ENCODE measurements at places on chromosomes 16 and 17.

- no peak for ATAC-seq
Observed at GRCh38 chr16:28112908-28113307, 49.4 kb upstream of the GSG1L start.

- no peak for ATAC-seq
Observed at GRCh38 chr17:81052199-81052997, 17.4 kb downstream of the BAIAP2 start.

- no peak for ATAC-seq
Observed at GRCh38 chr17:59299400-59300092, 31.9 kb upstream of the YPEL2 start.

- no peak for ATAC-seq
Observed at GRCh38 chr16:67302076-67302475, 22.7 kb downstream of the PLEKHG4 start.

DNA sequence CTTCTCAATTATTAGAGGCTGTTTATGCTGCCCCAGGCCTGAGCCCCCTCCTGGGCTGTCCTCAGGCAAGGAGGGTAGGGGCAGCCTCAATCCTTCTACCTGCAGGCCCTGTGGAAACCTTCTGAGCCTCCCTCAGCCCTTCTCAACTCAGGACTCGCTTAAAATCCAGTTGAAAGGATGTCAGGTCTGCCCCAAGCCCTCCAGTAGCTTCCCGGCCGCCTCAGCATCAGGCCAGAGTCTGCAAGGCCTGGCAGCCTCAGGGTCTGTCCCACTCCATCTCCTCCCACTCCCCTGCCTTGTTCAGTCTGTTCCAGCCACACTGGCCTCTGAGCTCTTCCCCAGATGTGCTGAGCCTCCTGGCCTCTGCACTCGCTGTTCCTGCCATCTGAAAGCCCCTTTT, 52.2 kb downstream of the KATNIP start:
- ATAC-seq = no peak

GRCh38 chr17:72432143-72432621, 311.4 kb downstream of the SOX9 start:
- peak; percentile 22 for ATAC-seq

GRCh38 chr16:46896314-46896968, 12.3 kb downstream of the GPT2 start:
- ATAC-seq = no peak

DNA sequence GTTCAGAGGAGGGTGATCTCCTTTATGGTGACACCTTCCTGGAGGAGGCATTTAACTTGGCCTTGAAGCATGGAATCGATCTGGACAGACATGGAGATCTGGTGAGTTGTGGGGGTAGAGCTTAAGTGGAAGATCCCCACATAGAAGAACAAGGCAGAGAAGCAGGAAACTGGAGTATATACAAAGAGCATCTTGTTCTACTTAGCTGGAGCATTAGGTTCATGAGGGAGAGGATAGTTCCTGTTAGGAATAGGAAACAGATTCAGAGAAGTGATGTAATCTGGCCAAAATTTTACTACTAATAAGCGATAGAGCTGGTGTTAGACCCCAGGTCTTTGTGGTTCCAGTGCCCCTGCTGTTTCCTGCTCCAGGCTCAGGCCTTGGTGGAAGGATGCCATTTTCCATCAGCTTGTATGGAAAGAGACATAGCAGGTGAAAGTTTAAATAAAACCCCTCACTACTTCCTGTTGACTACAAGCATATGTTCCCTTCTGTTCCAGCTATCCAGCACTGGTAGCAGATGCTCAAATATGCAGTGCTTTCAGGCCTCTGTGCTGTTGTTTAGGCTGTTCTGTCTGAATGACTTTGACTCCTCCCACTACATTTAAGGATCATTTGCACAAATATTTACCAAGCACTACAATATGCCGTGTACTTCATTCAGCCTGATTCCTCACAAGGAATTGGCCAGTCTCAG, 9.4 kb downstream of the RPAIN start:
- no peak for ATAC-seq

- ATAC-seq = no peak
Observed at GRCh38 chr17:62999736-63000135, 33.7 kb downstream of the TANC2 start.

DNA sequence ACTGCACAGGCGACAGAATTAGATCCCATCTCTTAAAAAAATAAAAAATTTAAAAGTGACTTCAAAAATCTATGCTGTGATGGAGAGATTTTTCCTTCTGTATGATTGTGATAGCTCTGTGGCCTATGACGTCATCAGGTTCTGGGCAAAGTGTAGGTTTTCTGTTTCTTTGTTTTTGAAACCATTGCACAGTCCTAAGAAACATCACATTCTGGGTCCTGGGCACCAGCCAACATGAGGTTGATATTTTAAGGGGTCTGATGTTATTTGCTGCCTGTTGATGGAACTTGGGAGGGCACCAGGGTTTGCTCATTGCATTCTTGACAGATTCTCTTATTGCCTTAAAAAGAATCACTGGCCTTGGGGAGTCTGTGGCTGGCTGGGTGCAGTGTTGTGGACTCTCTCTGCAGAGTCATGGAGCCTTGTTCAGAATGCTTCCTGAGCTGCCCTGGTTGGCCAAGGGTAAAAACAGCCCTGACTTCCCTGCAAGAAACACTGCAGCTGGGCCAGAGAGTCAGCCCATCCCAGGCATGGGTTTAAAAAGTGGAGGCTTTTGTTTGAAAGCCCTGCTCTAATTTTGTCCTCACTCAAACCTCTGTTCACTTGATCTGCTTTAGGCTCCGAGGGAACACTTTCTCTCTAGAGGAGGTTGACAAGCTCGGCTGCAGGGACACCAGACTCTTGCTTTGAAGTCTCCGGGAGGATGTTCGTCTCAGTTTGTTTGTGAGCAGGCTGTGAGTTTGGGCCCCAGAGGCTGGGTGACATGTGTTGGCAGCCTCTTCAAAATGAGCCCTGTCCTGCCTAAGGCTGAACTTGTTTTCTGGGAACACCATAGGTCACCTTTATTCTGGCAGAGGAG, 10.5 kb upstream of the CYLD start:
- no peak for ATAC-seq

DNA sequence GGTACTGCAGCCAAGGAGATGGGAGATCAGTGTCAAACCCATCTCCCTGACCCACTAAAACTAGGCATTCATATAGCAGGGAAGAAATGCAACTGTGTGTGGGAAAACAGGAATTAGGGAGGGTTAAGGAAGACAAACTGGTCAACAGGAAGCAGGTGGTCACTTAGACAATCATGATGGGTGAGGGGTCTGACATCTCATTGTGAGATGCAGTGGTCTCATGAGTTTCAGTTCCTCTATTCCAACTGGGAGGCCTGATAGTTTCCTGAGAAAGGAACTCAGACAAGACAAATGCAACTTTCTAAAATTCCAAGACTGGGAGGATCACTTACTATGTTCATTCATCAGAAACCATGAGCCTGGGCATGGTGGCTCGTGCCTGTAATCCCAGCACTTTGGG, 361.4 kb upstream of the C16orf82 start:
- ATAC-seq = no peak

GRCh38 chr17:75130632-75131277, 787 bp downstream of the NT5C start:
- peak; percentile 72 for ATAC-seq

DNA sequence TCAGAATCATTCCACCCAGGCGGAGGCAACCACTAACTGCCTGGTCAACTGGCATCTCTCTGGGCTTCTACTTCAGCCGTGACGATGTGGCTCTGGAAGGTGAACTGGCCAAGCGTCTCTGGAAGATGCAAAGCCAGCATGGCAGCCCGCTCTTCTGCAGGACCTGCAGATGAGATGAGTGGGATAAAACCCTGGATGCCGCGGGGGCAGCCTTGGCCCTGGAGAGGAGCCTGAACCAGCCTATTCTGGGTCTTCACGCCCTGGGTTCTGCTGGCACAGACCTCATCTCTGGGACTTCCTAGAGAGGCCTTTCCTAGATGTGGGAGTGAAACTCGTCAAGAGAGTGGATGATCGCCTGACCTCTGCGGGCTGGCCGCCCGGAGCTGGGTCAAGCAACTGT, 10.6 kb downstream of the UBB start:
- ATAC-seq = no peak

GRCh38 chr17:27595208-27595607, 35.8 kb upstream of the LGALS9 start:
- ATAC-seq = no peak

GRCh38 chr17:33073416-33073815, 81.8 kb downstream of the SPACA3 start:
- no peak for ATAC-seq

- peak; percentile 60 for ATAC-seq
Observed at GRCh38 chr16:71927787-71928186, 32.5 kb downstream of the IST1 start.

DNA sequence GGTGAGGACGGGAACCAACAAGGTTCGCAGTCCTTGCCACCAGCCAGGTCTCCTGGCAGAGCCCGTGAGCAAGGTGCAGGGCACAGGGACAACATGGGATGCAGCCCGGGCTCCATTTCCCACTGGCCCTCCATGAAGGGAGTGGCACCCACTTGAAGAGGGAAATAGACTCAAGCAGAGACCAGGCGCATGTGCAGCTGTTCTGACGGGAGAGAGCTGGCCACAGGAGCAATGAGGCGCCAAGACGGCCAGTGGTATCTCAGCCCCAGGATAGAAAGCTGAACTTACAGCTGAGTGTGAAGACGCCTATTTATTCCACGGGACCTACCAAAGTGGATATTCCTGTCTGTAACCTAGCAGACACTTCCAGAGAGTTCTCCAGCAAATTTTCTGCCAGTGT, 8.2 kb upstream of the FOXJ1 start:
- ATAC-seq = no peak

- ATAC-seq = peak; percentile 57
Observed at GRCh38 chr16:75025761-75026160, 26.9 kb downstream of the ZNRF1 start.

- no peak for ATAC-seq
Observed at GRCh38 chr16:57527610-57528360, 8.6 kb downstream of the CCDC102A start.

- no peak for ATAC-seq
Observed at GRCh38 chr16:25966172-25967097, 274.7 kb downstream of the HS3ST4 start.
